ENCODE measurements at places on chromosomes 11 and 22.

GRCh38 chr11:10130875-10131274 is 163.1 kb downstream of the SBF2 start:
- no peak for DNase-seq

- no peak for DNase-seq
Measured at GRCh38 chr11:8233691-8234424, 29.8 kb downstream of the LMO1 start.

GRCh38 chr11:67351275-67352005 is 1.9 kb downstream of the POLD4 start:
- no peak for DNase-seq

- no peak for DNase-seq
Measured at GRCh38 chr11:58867556-58867955, 23.1 kb upstream of the GLYATL2 start.
